ENCODE measurements at places on chromosomes 12 and 14. TPM values are rescaled to one million over a fixed set of nuclear protein-coding genes. Genes with fewer than 3 reads are reported as not detected.

Gene PPP1R1A
- not detected for total RNA-seq

Gene YY1
- total RNA-seq = 28.5 TPM

Gene WIF1
- total RNA-seq = not detected

Gene STAB2
- not detected for total RNA-seq

Gene NKX2-8
- not detected for total RNA-seq

Gene GCH1
- total RNA-seq = 4.1 TPM

Gene KRT2
- total RNA-seq = not detected

Gene ST8SIA1
- 1.4 TPM for total RNA-seq

Gene BATF
- not detected for total RNA-seq

Gene CCDC196
- total RNA-seq = not detected

Gene RPL10L
- not detected for total RNA-seq

Gene BLTP3B
- 13.4 TPM for total RNA-seq

Gene KLRG1
- 0.32 TPM for total RNA-seq

Gene OR4E2
- not detected for total RNA-seq

Gene PYGL
- 77.9 TPM for total RNA-seq

Gene ITPR2
- total RNA-seq = 26.5 TPM

Gene HOXC9
- not detected for total RNA-seq

Gene SMOC1
- total RNA-seq = 2.3 TPM

Gene GALNT9
- 2.2 TPM for total RNA-seq

Gene ASPG
- not detected for total RNA-seq

Gene OTOGL
- total RNA-seq = 0.81 TPM

Gene SYNDIG1L
- total RNA-seq = not detected

Gene BIN2
- total RNA-seq = not detected

Gene IL22
- total RNA-seq = not detected

Gene TAMALIN
- total RNA-seq = 20.4 TPM

Gene ANO2
- not detected for total RNA-seq

Gene GPR84
- total RNA-seq = not detected

Gene SCFD1
- total RNA-seq = 32.3 TPM

Gene OASL
- not detected for total RNA-seq

Gene CHD8
- total RNA-seq = 40.3 TPM

Gene FAM90A1
- not detected for total RNA-seq

Gene TAS2R43
- not detected for total RNA-seq

Gene LRP1-AS
- not detected for total RNA-seq

Data from cardiac atrium fibroblast (primary cell).